Muscle of leg (tissue), 16 donors: ENCODE measurements at places on chromosomes 11 and 22. TPM values are rescaled to one million over a fixed set of nuclear protein-coding genes. Genes with fewer than 3 reads are reported as not detected.

The GNAZ gene
- 3.1 TPM for polyA plus RNA-seq

GRCh38 chr11:35228328-35228725 lies 89.4 kb downstream of the CD44 start:
- no peaks in the 10 kb centered on the region for H3K27me3 ChIP-seq
- no peak for DNase-seq
- no peak overlapping the region for H3K4me3 ChIP-seq
- H3K4me1 ChIP-seq: peaks cover 4% of the 10 kb centered on the region
- peaks cover 54% of the 10 kb centered on the region for H3K36me3 ChIP-seq

GRCh38 chr22:39294571-39295468 lies 24.6 kb downstream of the RPL3 start:
- no peak overlapping the region for H3K4me3 ChIP-seq
- no peak overlapping the region for H3K27ac ChIP-seq
- no peak for DNase-seq
- H3K27me3 ChIP-seq: peaks cover 2% of the 10 kb centered on the region

GRCh38 chr11:69364921-69365320 lies 71.0 kb downstream of the MYEOV start:
- no peaks in the 10 kb centered on the region for H3K27me3 ChIP-seq
- H3K36me3 ChIP-seq: no peaks in the 10 kb centered on the region
- DNase-seq: no peak
- H3K4me3 ChIP-seq: no peak overlapping the region

DNA sequence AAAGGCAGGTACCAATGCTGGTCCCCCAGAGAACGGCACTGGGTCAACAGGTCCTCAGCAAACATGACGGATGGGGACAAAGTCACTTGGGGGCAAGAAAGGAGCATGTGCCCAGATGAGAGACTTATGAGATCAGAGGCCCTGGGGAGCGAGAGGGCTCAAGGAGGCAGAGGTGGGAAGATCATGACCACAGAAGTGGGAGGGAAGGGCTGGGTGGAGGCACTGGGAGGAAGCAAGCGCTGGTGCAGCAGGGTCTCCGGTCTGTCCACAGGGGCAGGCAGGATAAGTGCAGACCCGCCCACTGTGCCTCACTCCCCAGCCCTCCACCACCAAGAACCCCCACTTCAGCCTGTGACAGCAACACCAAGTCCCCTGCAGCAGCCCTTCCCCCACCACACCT lies 10.9 kb downstream of the ELFN2 start:
- H3K4me1 ChIP-seq: peaks cover 20% of the 10 kb centered on the region
- no peak for DNase-seq
- H3K27ac ChIP-seq: no peak overlapping the region
- H3K36me3 ChIP-seq: no peaks in the 10 kb centered on the region

The MOGAT2 gene
- polyA plus RNA-seq: 0.10 TPM

DNA sequence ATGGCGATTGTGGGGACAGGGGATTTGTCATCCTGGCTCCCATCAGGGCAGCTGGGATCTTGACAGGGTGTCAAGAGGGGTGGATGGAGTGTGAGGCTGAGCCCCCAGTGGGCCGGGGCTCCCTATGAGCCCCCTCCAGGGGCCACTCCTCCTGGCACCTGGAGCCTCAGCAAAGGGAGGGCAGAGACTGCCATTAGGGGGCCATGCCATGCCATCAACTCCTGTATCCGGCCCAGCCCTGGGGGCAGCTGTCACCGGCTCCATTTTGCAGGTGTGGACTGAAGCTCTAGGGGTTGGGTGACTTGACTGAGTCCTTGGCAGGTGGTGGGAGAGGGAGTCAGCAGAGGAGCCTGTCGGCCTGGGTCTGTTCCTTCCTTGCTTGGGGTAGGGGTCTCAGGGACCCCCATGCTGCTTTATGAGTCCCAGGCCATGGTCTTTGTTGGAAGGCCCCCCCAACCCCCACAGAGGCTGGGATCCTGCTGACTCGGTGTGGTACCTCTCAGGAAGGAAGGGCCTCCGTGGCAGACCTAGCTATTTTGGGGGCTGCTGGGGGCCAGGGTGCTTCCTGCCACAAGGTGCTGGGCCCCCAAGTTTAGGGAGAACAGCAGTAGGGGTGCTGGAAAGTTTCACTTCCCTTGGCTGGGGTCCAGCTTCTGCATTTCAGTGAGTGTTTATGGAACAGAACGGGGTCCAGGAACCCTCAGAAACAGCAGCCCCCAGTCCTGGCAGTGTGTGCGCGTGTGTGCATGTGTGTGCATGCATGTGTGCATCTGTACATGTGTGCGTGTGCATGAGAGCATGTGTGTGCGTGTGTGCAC lies 1.5 kb downstream of the ACY3 start:
- H3K4me1 ChIP-seq: no peaks in the 10 kb centered on the region
- peaks cover 13% of the 10 kb centered on the region for H3K27me3 ChIP-seq
- peak; percentile 64 for DNase-seq
- no peak overlapping the region for H3K27ac ChIP-seq
- no peaks in the 10 kb centered on the region for H3K36me3 ChIP-seq

- no peak overlapping the region for H3K4me3 ChIP-seq
- peaks cover 2% of the 10 kb centered on the region for H3K4me1 ChIP-seq
- peak overlapping the region; percentile 13 for H3K27ac ChIP-seq
- H3K36me3 ChIP-seq: no peaks in the 10 kb centered on the region
- peak; percentile 95 for DNase-seq
Observed at GRCh38 chr11:112564228-112564955, 303.7 kb upstream of the PLET1 start.

The OR8B4 gene
- polyA plus RNA-seq: not detected

DNA sequence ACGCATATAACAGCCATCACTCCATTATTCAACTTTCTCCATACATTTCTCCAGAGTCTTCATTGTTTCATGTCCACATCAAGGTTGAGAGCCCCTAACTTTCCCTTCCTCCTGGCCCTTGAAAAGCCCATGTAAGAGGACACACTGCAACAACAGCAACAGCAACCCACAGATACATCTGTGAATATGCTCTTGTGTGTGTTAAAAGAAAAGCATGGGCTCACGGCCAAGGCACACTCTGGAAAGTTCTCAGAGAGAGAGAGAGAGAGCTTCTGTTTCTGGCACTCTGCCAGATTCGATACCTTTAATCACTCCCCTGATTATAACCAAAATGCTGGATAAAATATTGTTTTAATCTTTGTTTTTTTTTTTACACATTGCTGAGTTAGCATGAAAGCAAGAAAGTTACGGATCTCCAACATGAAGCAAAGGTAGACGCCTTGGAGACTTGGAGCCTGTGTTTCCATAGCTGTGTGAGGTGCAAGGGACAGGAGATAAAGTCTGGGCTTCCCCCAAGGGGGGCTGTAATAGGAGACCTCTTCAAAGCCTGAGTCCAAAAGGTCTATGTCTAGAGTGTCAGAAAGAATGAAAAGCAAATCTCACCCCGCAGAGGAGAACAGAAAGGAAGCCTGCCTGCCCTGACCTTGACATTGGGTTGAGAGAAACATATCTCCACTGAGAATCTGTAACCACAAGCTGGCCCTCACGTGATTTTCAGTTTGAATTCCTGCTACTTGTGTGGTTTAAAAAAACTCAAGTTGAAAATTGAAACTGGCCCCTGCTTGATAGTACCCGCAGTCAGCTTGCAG lies 33.7 kb upstream of the MPPED1 start:
- DNase-seq: peak; percentile 77
- H3K27ac ChIP-seq: peak overlapping the region; percentile 29
- peaks cover 17% of the 10 kb centered on the region for H3K4me1 ChIP-seq
- no peaks in the 10 kb centered on the region for H3K36me3 ChIP-seq
- H3K4me3 ChIP-seq: no peak overlapping the region

GRCh38 chr22:40973144-40973543 lies 22.0 kb downstream of the RBX1 start:
- no peak overlapping the region for H3K27ac ChIP-seq
- DNase-seq: no peak
- H3K4me1 ChIP-seq: no peaks in the 10 kb centered on the region
- no peaks in the 10 kb centered on the region for H3K27me3 ChIP-seq
- no peak overlapping the region for H3K4me3 ChIP-seq

The OR5AN1 gene
- polyA plus RNA-seq: 0.03 TPM

DNA sequence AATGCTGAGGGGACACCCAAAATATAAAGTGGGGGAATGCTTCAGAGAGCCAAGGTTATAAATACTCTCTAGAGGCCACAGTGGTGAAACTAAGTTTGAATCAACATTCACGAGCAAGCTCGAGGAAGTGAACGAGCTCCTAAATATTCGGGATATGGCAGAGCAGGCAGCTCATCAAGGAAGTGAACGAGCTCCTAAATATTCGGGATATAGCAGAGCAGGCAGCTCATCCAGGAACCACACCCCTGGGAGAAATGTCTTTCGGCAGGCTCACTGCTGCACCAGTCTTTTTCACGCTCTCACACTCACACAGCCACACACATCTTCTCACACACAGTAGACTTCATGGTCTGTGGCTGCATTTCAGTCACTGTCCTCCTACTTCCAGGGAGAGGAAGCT lies 787.5 kb downstream of the OPCML start:
- H3K27me3 ChIP-seq: no peaks in the 10 kb centered on the region
- no peak for DNase-seq
- H3K27ac ChIP-seq: no peak overlapping the region
- H3K36me3 ChIP-seq: no peaks in the 10 kb centered on the region
- no peak overlapping the region for H3K4me3 ChIP-seq

GRCh38 chr22:38072322-38073149 lies 11.4 kb downstream of the SLC16A8 start:
- DNase-seq: no peak
- H3K27me3 ChIP-seq: no peaks in the 10 kb centered on the region
- H3K4me1 ChIP-seq: peaks cover 51% of the 10 kb centered on the region
- no peak overlapping the region for H3K27ac ChIP-seq
- peaks cover 44% of the 10 kb centered on the region for H3K36me3 ChIP-seq
- H3K4me3 ChIP-seq: no peak overlapping the region

GRCh38 chr22:23787600-23787896 lies 782 bp downstream of the SMARCB1 start:
- peak overlapping the region; percentile 55 for H3K4me3 ChIP-seq
- H3K36me3 ChIP-seq: peaks cover 24% of the 10 kb centered on the region
- no peak for DNase-seq
- no peaks in the 10 kb centered on the region for H3K27me3 ChIP-seq
- peaks cover 48% of the 10 kb centered on the region for H3K4me1 ChIP-seq

The C22orf31 gene
- 1.6 TPM for polyA plus RNA-seq

- peak overlapping the region; percentile 89 for H3K4me3 ChIP-seq
- H3K27ac ChIP-seq: peak overlapping the region; percentile 93
- peaks cover 12% of the 10 kb centered on the region for H3K36me3 ChIP-seq
Observed at GRCh38 chr22:46070215-46070802, 80.0 kb upstream of the PPARA start.

GRCh38 chr22:17336061-17336460 lies 33.2 kb upstream of the CECR2 start:
- H3K4me3 ChIP-seq: no peak overlapping the region
- DNase-seq: peak; percentile 56
- no peaks in the 10 kb centered on the region for H3K27me3 ChIP-seq

GRCh38 chr22:19081351-19081750 lies 40.9 kb downstream of the DGCR2 start:
- H3K36me3 ChIP-seq: peaks cover 9% of the 10 kb centered on the region
- H3K4me1 ChIP-seq: peaks cover 5% of the 10 kb centered on the region
- H3K27me3 ChIP-seq: no peaks in the 10 kb centered on the region
- no peak overlapping the region for H3K27ac ChIP-seq
- no peak for DNase-seq

DNA sequence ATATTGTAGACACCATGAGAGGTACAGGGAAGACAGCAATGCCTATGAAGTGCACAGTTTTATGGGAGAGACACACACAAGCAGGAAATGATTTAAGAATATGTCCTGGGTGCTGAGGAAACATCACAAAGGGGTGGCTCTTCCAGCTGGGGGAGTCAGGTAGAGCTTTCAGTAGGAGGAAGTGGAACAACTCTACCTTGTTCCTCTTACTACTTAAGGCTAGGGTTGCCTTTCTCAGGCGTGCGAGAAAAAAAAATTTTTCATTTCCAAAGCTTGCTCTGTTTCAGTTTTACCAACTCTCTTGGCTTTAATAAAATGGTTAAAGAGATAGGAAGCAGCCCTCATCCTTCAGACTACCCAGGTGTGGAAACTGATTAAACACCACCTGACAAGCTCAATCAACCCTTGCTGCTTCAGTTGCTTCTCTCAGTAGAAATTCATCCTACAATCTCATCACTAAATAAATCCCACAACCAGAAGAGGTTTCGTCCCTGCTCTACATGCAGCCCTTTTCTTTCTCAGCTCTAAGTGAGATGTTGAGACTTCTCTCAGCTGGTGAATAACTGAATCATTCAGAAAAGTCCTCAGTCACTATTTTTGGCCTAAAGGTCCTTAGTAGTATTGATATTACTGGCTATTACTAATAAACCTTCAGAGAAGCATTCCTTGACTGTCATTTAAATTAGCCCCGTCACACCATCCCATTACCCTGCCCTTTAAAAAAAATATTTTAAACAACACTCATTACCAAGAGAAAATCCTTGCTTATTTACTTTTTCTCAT lies 5.9 kb downstream of the ABTB2 start:
- no peak for DNase-seq
- H3K4me3 ChIP-seq: no peak overlapping the region
- H3K27me3 ChIP-seq: peaks cover 14% of the 10 kb centered on the region
- peaks cover 44% of the 10 kb centered on the region for H3K4me1 ChIP-seq
- H3K27ac ChIP-seq: no peak overlapping the region
- H3K36me3 ChIP-seq: no peaks in the 10 kb centered on the region

GRCh38 chr22:38839686-38840085 lies 4.1 kb downstream of the NPTXR start:
- no peak overlapping the region for H3K27ac ChIP-seq
- H3K36me3 ChIP-seq: no peaks in the 10 kb centered on the region
- no peak overlapping the region for H3K4me3 ChIP-seq
- H3K27me3 ChIP-seq: peaks cover 45% of the 10 kb centered on the region
- H3K4me1 ChIP-seq: peaks cover 12% of the 10 kb centered on the region

GRCh38 chr11:33874910-33875490 lies 16.9 kb downstream of the LMO2 start:
- DNase-seq: no peak
- H3K4me1 ChIP-seq: peaks cover 7% of the 10 kb centered on the region
- H3K4me3 ChIP-seq: no peak overlapping the region
- peaks cover 22% of the 10 kb centered on the region for H3K27me3 ChIP-seq
- H3K36me3 ChIP-seq: no peaks in the 10 kb centered on the region

The TPBGL gene
- polyA plus RNA-seq: 0.14 TPM

DNA sequence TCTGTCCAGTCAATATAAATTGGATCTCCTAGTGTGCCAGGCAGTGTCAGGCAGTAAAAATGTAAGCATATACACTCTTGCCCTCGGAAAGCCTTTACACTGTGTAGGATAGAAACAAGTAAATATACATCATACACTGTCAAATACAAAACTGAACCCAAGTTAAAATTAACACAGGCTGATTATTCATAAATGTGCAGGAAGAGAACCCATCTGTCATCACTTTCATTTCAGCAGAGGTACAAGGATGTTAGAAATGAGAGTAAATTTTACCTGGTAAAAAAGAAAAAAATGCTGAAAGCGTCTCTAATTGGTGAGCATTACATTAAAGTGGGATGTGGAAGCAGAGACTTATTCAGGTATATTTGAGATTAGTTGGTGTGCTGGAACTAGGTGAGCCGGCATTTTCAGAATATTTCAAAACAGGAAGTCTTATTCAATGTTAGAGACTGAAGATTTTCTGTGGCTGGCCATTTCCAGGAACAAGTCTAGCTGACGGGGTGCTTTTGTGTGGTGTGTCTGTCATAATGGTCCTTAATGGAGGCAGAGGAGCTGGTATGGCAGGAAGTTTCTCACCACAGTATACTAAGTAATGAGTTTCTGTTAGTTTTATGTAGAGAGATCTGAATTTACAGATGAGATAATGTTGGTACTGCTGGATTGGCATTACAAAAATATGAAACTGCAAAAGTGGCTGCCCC lies 192.6 kb downstream of the CASP12 start:
- no peak overlapping the region for H3K4me3 ChIP-seq
- peaks cover 2% of the 10 kb centered on the region for H3K4me1 ChIP-seq
- no peaks in the 10 kb centered on the region for H3K36me3 ChIP-seq
- H3K27me3 ChIP-seq: no peaks in the 10 kb centered on the region

GRCh38 chr11:123430721-123431497 lies 840 bp downstream of the GRAMD1B start:
- peaks cover 44% of the 10 kb centered on the region for H3K4me1 ChIP-seq
- peak; percentile 67 for DNase-seq
- peak overlapping the region; percentile 76 for H3K27ac ChIP-seq
- H3K27me3 ChIP-seq: peaks cover 2% of the 10 kb centered on the region
- H3K36me3 ChIP-seq: no peaks in the 10 kb centered on the region
- peak overlapping the region; percentile 68 for H3K4me3 ChIP-seq
